ENCODE measurements at places on chromosomes 1 and 21.

- DNase-seq: no peak
Observed at GRCh38 chr1:196229546-196229945, 378.7 kb downstream of the KCNT2 start.

GRCh38 chr21:26055010-26055409, 115.6 kb downstream of the APP start:
- DNase-seq: no peak

DNA sequence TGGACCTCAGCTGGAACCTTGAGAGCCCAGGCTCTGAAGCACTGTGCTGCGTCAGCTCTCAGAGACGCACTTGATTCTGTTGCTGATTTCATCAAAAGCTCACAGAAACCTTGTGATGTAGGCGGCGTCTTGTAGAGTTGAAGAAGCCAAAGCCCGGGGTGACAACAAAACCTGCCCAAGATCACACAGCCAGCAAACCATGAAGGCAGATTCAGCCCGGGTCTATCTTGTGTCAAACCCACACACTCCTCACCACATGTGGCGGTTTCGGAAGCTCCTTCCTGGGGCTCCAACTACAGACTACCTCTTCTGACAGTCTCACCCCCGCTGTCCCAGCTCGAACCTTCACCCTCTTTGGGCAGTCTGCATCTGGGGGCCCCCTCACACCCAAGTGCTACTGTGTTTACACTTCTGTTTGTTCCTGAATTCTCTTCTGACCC, 50.4 kb downstream of the TENT5C start:
- no peak for DNase-seq

DNA sequence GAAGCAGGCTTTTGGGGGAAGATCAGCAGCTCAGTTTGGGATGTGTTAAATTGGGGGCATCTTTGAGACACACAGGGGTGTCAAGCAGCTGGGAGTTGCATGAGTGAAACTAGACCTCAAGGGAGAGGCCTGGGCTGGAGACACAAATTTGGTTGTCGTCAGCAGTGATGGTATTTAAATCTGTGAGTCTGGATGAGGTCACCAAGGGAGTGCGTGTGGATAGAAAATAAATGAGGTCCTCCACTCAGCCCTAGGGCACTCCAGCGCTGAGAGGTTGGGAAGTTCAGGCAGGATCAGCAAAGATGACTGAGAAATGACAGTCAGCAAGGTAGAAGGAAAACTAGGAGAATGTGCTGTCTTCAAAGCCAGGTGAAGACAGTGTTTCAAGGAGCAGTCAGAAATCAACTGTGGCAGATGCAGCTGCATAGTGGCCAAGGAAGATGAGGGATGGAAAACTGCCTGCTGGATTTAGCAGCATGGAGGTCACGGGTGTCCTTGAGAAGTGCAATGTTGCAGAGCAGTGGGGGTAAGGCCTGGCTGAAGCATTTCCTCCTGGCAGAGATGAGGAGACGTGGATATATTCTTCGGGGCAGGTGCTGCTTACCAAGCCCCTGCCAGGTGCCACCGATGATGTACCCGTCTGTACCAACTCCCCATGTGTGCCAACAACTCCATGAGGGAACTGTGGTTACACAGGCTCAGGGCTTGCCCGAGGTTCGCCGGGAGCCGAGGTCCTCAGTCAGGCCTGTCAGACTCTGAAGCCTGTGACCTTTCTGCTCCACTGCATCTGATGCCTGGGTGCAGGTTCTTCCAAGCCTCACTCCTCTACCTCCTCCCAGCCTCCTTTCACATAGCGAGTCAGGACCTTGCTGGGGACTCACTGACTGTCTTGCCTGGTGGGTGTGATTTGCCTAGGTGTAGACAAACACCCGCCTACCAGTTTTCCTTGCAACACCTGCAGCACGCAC, 11.3 kb downstream of the MAP7D1 start:
- DNase-seq: no peak

GRCh38 chr21:46190491-46191131, 6.4 kb upstream of the SPATC1L start:
- no peak for DNase-seq

DNA sequence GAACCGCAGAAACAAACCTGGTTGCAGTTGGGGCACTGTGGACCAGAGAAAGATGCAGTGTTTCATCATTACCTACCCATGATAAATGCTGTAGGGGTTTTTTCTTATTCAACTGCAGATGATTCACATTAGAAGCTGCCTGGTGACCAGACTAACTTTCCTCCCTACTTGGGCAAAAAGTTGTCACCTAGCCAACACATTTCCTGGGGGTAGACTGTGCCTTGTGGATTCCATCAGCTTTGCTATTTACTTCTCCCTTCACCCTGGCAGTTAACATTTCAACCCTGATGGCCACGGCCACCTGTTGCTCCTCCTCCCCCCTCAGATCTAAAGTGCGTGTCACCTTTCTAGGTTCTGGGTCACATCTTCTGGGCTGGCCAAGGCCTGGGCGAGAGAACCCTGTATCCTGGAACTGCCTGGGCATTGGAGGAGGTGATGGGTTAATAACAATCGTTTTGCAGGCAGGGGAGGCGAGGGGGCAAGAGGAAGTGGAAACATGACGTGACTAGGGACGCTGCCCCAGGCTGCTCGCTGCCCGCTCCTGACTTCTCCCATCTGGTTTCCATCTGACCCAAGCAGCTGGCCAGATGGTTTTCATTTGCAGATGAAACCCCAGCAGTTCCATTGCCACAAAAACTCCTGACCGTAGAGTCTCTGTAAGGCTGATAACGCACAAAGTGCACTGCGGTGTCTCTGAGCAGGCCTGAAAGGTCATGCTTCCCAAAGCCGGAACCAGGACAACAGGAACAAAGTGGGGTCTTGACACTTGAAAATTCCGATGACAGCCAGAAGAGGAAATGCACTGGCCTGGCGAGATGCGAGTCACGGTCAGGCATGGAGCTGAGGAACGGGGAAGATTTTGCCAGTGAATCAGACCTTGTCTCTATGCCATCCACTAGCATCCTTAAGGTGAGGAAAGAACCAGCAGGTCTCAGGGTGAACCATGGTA, 36.6 kb downstream of the CAPZB start:
- peak; percentile 82 for DNase-seq

All from RWPE1 (cell line).